Stimulated activated CD4-positive, alpha-beta T cell treated with anti-CD3 and anti-CD28 coated beads, Interleukin-1b, Interleukin-23, amount 100 ng/mL, for 1 hour (primary cell): ENCODE measurements at places on chromosomes 3 and 15.

DNA sequence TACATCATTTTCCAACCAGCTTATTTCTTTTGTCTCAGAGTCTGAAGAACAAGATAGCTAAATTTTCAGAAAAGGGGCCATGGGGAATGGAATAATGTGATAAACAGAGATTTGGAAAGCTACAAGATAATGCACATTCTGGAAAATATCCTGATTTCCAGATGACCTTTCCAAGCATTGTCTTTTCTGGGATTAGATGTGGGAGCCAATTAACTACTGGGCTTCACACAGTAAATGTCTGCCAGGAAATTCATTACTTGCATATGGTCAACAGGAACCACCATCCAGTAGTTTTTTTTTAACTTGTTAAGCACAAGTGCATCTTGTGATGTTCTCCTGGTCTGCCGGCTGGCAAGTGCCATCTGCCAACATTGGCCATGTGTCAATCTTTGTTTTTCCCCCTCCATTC is 131.1 kb upstream of the BFSP2 start:
- no peak for DNase-seq

- DNase-seq = no peak
These were observed 150.5 kb upstream of the PRICKLE2 start for GRCh38 chr3:64375737-64376136.

GRCh38 chr15:60212536-60212935 is 185.2 kb downstream of the ANXA2 start:
- DNase-seq = no peak

DNA sequence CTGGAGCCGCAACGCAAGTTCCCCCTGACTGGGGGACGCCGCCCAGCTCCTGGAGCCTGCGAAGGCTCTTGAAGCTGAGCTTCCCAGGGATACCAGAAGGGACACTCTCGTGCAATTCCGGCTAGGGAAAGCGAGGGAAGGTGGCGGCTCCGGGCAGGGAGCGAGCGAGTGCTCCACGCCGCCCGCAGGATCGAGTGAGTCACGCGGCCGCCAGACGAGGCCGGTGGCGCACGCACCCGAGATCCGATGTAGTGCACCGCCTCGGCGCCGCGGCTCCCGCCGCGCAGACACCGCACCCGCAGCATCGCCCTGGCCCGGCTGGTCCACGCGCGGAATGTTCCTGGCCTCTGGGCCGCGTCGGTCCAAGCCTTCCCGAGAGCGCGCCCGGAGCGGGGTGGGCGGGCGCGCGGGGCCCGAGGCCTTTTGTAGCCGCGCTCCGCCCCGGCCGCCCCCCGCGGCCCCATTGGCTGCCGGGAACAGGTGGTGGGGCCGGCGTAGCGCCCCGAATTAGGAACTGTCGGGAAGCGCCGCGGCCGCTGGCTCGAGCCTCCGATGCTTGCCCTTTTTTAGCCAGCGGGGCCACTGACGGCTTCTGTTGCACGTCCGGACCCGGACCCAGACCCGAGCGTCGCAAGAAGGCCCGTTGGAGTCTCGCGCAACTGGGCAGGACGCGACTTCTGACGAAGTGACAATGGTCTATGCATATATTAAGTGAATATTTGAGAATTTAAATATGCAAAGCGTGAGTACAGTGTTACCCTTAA is at the start of gene GATM:
TSS of gene GATM (minus strand) at position 396 of the 764 bp plus-strand sequence. CDS start at position 305, 91 bp downstream.
- no peak for DNase-seq

DNA sequence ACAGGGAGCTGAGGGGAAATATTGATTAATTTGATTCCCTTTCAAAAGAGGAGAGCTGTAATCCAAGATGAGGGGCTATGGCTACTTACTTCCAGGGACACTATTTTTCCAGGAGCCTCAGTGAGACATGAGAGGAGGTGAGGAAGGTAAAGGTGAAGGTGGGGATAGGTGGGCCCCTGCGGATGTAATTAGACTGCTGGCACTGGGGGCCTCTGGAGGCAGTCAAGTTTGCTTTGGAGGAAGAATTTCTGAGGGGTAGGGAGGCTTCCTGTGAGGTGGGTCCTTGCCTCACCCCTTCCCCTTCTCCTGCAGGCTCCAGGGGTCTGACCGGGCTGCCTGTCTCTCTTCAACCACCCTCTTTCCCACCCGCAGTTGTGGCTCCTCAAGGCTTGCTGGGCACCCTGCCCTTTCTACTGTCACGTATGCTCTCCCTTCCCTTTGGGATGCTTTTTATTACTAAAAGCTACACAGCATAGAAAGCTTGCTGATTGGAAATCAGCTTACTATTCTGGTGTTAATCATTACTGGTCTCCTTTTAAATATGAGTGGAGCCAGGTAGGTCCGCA is 22.5 kb downstream of the GASK1A start:
- no peak for DNase-seq
